ENCODE measurements at places on chromosomes 11 and 22.

DNA sequence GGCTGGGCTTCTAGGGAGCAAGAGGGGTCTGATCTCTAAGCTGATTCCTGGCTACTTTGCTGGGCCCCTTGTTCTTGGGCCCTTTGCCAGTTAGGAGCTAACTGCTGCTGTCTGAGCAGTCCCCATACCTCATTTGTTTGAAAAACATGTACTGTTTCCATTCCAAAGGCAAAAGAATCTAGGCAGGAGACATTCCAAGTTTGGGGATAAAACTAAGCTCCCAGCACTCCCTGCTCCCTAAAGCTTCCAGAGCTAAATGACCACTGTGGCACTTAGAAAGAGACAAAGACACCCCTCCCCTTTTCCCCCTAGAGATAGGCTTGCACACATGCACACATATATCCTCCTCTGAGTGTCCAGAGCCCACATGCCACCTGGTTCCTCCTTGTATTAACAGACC, 22.7 kb upstream of the RRM1 start:
- DNase-seq, result no peak

- no peak for DNase-seq
These were observed 62.9 kb upstream of the LRRC4C start for GRCh38 chr11:41522391-41522790.

DNA sequence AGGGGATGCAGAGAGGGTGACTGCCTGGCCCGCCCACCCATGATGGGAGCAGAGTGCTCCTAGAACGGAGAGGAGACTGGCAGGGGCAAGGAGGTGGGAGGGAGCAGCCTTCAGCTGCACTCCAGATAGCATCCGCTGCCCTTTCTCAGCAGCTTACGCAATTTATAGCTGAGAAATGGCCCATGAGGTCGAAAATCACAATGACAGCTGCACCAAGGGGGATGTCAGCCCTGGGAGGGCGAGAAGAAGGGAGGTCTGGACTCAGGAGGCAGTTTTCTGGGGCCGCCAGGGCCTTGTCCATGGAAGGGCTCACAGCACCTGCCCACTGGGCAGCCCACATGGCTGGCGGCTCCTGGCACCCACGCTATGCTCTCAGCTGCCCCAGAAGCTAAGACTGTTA, 17.6 kb upstream of the MOB2 start:
- DNase-seq, result no peak

DNA sequence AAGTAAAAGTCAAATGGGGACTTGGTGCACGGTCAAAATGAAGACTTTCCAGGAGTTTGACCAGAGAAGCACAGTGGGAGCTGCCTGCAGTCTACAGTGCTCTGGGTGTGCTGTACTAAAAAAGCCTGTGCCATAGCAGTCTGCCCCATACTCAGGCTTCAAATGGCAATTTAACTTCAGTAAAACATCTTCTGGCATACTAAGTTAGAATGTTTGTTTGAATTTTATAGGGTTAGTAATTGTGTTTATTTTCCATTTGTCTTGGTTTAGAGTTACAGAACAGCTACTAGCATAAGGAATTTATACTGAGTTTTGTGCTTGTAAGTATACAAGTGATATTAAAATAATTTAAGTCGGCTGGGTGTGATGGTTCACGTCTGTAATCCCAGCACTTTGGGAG, 29.3 kb upstream of the LIPT2 start:
- DNase-seq, result no peak

DNA sequence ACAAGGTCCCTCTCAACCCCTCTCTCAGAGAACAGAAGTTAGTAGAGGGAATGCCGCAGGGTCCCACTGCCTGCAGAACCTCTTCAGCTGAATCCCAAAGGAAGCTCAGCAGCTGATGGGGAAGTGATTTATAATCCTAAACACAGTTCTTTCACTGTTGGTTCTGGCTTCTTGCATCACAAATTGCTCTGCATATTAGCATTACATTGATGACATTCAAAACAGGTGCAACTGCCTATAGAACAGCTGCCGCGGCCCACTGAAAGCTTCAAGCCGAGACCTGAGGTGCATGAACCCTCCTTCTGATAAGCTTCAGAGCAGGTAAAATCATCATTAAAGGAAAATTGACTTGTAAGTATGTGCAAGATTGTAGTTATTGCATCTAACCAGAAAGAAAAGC, 75.2 kb upstream of the KIRREL3 start:
- DNase-seq, result no peak

GRCh38 chr22:27961680-27962079, 42.6 kb upstream of the PITPNB start:
- DNase-seq, result no peak

DNA sequence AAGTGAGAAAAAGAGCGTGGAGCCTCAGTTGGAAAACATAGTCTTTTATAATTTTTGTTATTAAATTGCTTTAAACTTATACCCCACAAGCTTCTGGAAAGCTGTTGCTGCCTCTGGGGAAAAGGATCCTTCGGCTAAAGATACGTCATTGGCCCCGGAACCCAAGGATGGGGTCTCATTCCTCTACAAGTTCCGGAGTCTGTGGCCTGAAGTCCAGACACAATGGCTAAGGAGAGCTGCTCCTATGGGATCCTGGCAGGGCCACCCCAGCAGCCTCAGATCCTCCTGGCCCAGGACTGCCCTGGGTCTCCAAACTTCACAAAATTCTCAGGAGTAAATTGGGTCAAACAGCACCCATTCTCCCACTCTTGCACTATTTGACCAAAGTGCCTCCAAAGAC, 5.9 kb downstream of the WT1 start:
- DNase-seq, result no peak

DNA sequence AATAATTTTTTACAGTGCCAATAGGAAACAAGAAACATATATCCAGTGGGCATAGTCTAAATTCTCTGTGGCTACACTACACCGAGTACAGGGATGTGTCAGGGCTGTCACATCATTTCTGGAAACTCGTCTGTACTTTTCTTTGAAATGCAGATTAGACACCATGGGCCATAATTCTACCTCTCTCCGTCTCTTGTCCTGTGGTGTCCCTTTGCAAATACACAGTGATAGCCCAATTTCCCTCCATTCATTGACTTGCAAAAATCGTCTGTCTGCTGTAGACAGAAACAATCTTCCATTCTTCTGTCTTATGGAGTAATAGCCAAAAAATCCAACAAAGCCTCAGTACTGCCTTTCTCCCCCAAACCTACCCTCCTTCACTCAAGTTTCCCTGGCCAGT, 487.1 kb upstream of the ANO3 start:
- DNase-seq, result no peak

DNA sequence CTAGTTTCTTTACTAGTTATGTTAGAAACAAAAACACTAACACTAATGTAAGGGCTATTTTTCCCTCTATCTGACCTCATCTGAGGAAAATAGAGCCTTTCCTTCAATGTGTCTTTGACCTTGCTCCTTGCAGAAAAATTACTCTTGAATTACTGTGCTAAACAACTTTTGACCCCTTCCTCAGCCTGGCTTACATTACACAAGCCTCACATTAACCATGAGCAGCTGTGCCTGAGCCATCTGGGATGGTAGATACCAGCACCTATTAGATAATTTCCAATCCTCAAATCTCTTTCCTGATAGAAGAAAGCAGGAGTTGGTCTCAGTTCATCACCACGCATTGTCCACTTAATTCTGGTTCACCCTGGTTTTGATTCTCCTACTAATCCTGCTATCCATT, 134.4 kb upstream of the NCAM1 start:
- DNase-seq, result no peak

DNA sequence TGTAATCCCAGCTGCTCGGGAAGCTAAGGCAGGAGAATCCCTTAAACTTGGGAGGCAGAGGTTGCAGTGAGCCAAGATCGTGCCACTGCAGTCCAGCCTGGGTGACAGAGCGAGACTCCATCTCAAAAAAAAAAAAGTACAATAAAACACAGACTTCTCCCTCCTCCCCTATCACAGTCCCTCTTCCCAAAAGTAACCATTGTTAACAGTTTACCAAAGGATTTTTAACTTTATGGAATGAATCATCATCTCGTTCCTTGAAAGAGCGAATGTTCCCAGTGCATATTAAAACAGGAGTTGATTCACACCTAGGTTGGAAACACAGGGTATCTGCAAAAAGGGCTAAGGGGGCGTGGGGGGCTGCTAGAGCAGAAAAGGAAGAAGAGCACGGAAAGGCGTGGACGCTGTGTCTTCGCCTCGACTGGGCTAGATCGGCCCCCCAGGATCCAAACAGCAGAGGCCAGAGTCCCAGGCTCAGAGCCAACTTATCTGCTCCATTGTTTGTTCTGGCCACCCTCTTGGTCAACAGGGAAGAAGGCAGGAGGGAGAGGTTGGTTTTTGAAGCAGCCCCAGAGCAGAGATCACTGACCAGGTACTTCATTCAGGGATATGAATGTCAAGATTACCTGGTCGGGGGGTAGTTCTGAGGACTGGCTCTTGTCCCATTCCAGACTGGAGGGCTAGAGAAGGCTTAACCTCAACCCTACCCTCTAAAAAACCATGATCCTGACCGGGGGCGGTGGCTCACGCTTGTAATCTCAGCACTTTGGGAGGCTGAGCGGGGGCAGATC, 2.1 kb upstream of the AHNAK start:
- peak; percentile 12 for DNase-seq

DNA sequence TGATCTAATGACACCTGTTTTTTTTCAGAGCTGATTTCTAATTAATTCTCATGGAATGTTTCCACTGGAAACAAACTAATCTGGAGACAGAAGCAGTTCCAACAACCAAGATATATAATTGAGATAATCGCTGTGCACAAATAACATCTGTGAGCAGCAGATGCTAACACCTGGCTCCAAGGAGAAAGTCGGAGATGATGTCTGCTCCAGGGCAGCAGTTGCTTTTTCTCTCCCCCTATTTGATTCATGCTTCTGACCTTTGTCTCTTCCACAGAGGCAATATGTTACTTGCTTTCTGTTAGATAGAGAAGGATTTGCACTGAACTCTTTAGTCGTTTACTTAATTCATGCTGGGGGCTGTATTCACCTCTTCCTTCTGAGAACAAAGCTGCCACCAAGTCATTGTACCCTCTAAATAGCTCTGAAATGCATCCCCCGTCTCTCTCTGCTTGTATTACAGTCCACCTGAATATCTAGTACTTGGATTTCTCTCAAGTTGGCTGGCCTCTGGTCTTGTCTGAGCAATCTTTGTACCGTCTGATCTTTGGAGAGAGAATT, 187.4 kb downstream of the MYO18B start:
- no peak for DNase-seq

DNA sequence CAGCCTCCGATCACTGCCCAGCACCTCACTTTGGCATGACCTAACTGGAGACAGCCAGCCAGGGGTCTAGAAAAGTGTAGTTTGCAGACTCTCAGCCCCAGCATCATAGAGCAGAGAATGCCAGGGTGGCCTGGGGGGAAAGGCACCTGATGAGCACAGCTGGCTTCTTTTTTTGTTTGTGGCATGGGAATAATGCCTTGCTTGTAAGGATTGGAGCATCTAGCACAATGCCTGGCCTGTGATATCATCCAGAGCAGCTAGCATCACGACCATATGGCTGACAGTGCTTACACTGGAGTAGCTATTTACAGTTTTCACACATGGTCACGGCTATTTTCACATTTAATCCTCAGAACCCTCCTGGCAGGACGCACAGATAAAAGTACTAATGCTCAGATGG, 594.8 kb upstream of the B3GAT1 start:
- DNase-seq, result no peak

DNA sequence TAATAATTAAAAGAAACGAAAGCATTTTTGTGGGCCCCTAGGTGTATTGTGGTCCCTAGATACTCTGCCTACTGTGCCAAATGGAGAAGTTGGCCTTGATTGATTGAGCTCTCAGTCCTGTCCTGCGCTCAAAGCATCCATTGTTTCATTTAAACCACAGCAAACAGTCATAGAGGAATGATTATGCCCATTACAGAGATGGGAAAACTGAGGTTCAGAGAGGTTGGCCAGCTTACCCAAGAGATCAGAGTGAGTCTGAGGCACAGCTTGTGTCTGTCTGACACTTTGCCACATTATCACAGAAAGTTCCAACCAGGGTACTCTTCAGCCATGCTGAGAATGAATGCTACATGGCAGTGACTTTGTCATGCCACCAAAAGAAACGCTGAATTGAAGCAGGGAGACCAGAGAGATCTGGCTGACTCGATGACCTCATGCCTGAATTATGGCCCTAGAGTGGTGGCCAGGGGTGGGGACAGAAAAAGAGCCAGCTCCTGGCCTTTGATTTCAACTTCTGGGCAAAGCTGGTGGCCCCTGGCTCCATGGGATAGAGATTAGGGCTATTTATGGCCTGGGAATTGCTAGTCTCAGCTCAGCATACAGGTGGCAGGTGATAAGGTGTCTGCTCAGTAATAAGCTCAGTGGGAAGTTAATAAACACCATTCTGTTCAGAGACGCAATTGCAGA, 180.5 kb downstream of the MIAT start:
- DNase-seq, result no peak

GRCh38 chr11:70319396-70320076, 49.0 kb downstream of the PPFIA1 start:
- DNase-seq, result no peak

GRCh38 chr22:32745251-32745995, 56.1 kb upstream of the TIMP3 start:
- DNase-seq, result no peak

GRCh38 chr11:126214441-126214840, 2.9 kb downstream of the FAM118B start:
- DNase-seq, result no peak

DNA sequence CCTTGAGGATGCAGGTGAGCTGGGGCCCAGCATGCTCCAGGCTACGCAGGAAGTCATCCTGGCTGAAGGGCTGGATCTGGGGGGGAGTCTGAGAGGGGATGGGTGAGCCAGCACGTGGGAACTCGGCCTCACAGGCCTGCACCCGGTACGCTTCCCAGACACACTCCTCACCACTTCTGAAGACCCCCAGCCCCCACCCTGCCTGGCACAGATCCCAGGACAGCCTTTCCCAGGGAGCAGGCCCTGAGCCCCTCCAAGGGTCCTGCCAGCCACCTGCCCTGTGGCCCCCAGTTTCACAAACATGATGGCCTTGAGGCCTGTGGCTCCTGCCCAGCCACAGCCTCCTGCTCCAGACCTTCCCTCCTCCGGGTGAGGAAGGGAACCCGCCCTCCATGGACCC, 5.6 kb upstream of the PLXNB2 start:
- DNase-seq, result no peak

- DNase-seq, result no peak
These were observed 1398.1 kb downstream of the BRD1 start for GRCh38 chr22:48429446-48430020.

GRCh38 chr11:35003658-35004057, 87.2 kb downstream of the PDHX start:
- no peak for DNase-seq

GRCh38 chr22:42925598-42925997, 68.5 kb upstream of the ARFGAP3 start:
- no peak for DNase-seq

All from GM13977 (cell line).